ENCODE measurements at places on chromosomes 7 and 10.

GRCh38 chr7:140649556-140650205 lies 9.1 kb upstream of the DENND2A start:
- DNase-seq = no peak

DNA sequence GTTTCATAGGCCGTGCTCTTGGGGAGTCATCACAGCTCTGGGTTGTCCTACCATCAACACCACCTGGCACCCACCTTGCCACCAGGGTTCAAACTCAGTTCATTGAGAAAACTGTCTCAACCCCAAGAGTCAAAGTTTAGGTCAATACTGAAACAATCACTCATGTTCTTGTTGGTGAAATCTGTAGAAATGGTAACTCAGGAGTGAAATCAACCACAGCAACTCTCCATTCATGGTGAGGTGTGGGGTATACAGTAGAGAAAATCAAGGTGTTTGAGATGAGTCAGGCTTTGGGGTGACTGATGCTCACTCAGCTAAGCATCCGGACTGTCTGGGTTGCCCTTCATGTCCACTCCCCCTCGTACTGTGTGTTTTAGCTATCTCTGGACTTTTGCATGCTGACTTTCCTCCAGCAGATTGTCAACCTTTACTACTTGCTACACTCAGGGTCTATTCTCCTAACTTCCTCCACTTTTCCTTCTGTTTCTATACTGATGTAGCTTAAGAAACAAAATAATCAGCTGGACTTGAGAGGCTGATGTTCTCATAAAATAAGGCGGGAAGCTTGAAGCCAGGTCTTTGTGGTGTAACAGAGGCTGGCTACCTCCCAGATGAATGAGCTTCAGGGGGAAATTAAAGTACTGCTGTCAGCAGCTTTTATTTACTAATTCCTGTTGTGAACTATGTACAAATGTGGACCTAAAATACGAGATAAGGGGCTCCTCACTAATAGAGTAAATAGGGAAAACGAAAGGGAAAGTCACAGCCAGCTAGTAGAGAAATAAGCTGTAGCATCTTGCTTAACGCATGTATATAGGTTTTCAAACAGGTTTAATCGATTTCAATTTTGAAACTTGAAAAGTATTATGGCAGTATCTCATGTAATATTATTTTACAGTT lies 173.6 kb upstream of the AKR1E2 start:
- no peak for DNase-seq

GRCh38 chr10:97539523-97540200 lies 32.9 kb upstream of the ANKRD2 start:
- no peak for DNase-seq

DNA sequence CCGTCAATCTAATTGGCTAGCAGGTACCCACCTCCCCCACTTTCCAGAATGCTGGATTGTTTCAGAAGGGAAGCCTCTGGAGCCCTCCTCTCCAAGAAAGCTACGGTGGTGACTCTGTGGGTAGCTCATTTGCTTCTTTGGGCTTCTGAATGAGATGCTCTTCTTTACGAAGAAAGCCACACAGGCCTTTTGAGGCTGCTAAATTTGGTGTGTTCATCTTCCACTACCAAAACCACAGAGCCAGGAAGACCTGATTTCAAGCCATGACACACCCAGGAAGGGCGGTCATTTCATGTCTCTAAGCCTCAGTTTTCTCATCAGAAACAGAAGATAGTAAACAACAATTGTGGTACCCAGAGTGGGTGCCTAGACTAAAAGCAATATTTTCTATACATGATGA lies 901.2 kb downstream of the KCNMA1 start:
- DNase-seq = no peak

DNA sequence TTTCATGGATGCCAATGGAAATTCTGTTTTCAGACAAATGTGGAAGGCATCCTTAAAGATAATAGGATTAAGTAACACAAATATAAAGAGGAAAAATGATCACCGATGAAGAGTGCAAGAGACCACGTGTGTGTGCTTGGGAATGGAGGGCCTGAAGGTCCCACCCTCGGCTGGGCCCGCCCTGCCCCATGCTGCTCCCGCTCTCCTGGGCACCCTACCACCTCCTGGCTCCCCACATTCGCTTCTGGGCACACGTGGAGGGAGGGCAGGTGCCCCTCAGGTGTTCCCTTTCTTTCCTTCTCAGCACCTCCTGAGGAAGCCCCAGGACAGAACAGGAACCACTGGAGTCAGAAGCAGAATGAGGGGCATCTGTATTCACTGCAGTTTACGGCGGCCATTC lies 367.6 kb downstream of the DNAJB6 start:
- peak; percentile 14 for DNase-seq

GRCh38 chr7:67463316-67463715 lies 466.7 kb downstream of the TYW1 start:
- no peak for DNase-seq

GRCh38 chr10:77636967-77637531 lies 559 bp downstream of the KCNMA1 start:
- DNase-seq = peak; percentile 48

GRCh38 chr10:51358227-51358626 lies 283.9 kb downstream of the PRKG1 start:
- no peak for DNase-seq

DNA sequence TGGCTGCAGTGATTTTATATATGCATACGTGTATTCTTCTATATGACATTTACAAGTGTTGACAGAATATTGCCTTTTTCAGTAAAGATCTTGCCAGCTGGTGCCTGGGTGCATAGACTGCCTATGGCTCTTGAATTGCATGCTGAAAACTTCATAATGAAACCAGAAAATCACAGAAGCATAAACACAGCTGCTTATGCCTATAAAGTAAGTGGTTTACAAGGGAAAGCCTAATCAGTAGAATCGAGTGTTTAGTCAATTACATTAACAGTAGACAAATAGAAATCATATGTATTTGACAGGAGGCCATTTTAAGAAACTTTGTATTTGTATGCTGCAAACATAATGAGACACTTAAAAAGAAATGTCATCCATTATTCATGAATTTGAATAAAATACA lies 82.5 kb downstream of the TMEM168 start:
- no peak for DNase-seq

GRCh38 chr7:106570948-106571418 lies 90.0 kb downstream of the CCDC71L start:
- DNase-seq = no peak

GRCh38 chr7:50621206-50621605 lies 56.0 kb upstream of the DDC start:
- DNase-seq = no peak

- no peak for DNase-seq
These were observed 108.8 kb downstream of the ACTR3B start for GRCh38 chr7:152868122-152869040.

DNA sequence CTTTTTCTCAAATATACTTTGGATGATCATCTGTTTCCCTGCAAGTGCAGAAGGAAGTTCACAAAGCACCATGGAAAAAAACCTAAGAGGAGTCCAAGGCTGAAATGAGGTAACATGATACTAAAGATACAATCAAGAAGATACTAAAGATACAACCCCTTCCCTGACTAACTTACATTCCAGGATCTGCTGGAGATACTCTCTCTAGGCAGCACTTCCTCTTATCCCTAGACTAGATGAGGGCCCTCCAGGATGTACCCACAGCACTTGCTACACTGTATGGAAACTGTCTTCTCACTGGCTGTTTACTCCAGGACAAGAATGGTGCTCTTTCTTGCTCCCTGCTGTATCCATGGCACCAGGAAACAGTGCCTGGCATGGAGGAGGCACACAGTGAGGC lies 116.4 kb upstream of the NFE2L3 start:
- no peak for DNase-seq

- DNase-seq = no peak
These were observed 31.4 kb upstream of the ZNF32 start for GRCh38 chr10:43680035-43680434.

DNA sequence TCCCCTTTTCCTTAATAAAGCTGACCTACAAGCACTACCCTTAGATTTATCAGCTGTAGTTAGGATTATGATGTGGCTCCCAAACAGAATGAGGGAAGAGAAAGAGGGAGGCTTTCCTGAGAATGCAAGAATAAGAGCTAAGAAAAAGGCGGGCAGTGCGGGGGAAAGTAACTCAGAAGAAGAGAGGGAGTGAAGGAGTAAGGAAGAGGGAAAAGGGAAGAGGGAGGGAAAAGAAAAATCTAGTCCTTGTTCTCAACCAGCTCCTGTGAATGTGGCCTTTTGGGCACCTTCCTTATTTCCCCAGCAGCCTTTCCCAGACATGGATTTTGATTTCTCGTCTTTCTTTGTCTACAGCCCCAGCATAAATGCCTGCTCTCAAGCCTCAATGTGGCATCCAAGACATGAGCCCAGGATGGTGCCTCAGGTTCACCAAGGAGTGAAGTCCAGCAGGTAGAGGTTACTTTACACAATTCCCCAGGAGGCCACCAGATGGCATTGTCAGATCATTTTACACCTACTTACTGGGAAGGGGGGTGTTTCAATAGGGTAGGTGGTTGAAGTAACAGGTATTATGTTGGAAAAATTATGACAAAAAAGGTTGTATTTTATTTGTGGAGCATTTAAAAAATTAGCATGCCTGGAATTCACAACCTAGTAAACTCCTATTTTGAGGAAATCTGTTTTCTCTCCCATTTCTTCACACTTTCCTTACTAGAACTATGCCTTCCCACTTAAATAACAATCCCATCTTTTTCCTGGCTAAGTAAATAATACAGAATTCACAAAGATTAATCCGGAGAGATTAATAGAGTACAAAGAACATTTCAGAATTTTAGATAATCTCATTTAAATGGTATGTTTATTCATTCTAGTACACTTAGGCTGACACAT lies 106.5 kb downstream of the HTR7 start:
- DNase-seq = no peak

- no peak for DNase-seq
These were observed 19.9 kb upstream of the LMOD2 start for GRCh38 chr7:123635551-123636359.

DNA sequence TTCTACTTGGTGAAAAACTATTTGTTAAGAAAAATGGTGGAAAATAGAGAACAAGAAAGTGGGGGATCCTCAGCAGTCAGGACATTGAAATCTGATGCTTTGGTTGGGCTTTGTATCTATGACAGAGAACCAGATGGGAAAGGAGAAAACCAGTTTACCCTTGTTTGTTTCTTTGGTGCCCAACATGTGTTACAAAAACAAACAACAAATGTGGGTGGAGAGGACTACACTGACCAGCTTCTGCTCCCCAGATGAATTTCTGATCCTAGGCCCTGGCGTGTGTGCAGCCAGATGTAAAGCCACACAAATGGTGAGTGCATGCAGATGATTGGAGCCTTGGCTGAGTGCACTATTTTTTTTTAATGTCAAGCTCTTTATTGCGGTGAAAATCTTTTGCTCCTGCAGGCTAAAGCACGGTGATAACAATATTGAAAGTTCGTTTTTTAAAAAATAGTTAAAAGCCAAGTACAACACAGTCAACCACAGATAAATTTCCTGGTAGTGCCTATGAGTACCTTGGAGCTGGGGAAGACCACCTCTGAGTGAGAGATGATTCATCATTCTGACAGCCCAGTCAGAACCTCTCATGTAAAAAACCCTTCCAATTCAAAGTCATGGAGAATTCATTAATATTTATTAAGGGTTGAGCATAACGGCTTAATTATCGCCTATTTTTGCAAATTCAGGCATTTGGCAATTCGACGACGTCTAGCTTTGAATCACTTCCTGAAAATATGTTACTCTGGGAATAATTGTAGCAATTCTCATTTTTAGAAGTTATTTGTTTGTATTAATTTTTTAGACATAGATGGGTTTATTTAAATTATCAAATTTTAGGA lies 163.7 kb downstream of the AGMO start:
- DNase-seq = no peak

DNA sequence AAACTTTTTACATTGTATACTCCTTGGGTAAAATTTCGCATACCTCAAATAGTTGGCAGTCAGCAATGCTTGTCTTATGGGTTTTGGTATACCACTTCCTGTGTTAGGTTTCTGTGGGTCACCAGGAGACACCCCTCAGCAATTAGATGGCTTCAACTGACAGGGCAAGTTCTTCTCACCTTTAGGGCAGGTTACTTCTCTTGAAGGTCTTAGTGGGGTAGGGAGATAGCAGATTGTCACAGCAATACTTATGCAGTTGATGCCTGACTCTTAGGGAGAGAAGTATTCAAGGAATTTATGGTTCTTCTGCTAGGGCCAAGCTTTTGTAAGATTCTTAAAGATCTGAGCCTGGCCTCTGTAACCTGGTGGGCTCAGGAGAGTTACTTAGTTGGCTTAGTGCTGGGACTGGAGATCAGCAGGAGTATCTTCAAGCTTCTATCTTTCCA lies 42.9 kb downstream of the MKLN1 start:
- no peak for DNase-seq

DNA sequence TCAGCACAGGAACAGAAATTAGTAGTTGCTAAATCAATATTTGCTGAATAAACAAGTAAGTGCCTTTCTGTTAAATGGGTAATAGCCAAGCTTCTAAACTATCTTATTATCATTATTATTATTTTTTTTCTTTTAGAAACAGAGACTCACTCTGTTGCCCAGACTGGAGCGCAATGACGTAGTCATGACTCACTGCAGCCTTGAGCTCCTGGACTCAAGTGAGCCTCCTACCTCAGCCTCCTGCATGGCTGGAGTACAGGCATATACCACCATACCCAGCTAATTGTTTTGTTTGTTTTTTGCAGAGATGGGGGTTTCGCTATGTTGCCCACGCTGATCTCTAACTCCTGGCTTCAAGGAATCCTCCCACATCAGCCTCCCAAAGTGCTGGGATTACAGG lies 12.3 kb upstream of the ELN start:
- DNase-seq = no peak

DNA sequence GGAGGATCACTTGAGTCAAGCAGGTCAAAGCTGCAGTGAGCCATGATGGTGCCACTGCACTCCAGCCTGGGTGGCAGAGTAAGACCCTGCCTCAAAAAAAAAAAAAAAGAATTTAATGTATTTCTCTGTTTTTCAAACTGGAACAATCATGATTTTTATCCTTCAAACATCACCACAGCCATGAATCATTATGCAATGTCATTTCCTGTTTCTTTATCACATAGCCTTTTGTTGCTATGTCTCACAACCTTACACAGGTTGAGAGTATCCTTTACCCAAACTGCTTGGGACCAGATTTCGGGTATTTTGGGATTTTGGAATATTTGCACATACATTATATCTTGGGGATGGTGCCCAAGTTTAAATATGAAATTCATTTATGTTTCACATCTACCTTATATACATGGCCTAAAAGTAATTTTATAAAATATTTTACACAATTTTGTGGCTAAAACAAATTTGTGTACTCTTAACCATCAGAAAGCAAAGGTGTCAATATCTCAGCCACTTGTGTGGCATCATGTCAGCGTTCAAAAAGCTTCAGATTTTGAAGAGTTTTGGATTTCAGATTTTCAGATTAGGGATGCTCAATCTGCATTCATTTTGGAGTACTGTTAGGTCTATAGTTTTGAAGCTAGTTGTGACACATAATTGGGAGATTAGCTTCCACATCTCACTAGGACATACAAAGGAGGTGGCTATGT lies 8.2 kb downstream of the NT5C3A start:
- DNase-seq = no peak

DNA sequence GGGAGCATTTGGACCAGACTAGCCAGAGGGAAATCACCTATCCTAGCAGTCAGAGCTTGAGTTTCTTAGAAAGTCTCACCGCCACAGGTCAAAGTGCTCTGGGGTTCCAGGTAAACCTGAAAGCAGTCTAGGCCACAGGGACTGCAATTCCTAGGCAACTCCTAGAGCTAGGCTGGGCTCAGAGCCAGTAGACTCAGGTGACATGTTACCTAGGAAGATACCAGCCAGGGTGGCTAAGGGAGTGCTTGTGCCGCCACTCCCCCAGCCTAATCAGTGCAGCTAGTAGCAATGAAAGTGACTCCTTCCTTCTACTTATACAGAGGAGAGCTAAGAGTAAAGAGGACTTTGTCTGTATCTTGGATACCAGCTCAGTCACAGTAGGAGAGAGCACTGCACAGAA lies 348.7 kb upstream of the HPS1 start:
- no peak for DNase-seq

All from lower lobe of right lung (tissue), 2 donors.